Mucosa of descending colon (tissue), 3 donors: ENCODE measurements at places on chromosomes 3 and 15. TPM values are rescaled to one million over a fixed set of nuclear protein-coding genes. Genes with fewer than 3 reads are reported as not detected.

FAM107A gene
- total RNA-seq: 23.6 TPM

ACTRT3 gene
- total RNA-seq: 0.90 TPM

CELSR3 gene
- total RNA-seq: 1.1 TPM

TLE3 gene
- total RNA-seq: 77.6 TPM

RASL12 gene
- total RNA-seq: 2.7 TPM

GABRG3 gene
- not detected for total RNA-seq

GRCh38 chr3:1117843-1118473, 25.1 kb downstream of the CNTN6 start:
- DNase-seq: no peak

DNA sequence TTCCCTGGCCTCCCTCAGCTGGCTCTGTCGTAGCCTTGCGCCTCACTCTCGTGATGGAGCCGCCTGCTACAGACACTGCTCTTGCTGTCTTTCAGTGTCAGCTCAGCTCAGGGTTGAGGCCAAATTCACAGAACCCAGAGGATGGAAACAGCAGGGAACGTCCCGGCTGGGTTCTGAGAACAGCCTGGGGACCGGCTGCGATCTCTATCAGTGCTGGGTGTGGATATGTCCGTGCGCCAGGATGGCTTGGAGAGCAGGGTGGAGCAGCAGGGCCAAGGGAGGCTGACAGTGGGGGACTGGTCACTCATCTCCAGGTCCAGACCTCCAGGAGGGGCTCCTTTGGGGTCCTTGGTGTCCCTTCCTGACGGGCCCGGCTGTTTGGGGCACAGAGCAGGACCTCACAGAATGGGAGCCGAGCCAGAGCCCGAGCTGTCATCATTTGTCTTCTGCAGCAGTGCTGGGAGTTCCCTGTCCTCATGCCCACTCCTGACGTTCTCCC, 18.4 kb downstream of the KLF15 start:
- no peak for DNase-seq

DNA sequence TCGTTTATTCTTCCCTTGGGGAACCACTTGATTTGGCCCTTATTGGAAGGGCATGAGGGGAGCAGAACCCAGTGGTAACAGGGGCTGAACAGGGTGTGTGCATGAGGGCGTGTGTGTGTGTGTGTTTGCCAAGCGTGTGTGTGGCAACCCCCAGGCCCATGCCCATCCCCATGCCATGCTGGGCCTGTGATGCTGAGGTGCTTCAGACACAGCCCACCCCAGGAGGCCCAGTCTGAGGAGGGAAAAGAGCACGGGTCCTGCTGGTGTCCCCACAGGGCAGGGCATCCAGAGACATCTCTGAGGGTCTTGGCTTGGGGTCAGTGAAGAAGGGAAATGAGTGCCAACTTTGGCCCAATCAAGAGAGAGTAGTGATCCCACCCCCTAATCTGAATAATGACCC, 71.6 kb downstream of the RASGRF1 start:
- no peak for DNase-seq

GRCh38 chr15:45387380-45388007, 9.2 kb upstream of the GATM start:
- no peak for DNase-seq

GRCh38 chr3:64276131-64276530, 50.9 kb upstream of the PRICKLE2 start:
- no peak for DNase-seq

DNA sequence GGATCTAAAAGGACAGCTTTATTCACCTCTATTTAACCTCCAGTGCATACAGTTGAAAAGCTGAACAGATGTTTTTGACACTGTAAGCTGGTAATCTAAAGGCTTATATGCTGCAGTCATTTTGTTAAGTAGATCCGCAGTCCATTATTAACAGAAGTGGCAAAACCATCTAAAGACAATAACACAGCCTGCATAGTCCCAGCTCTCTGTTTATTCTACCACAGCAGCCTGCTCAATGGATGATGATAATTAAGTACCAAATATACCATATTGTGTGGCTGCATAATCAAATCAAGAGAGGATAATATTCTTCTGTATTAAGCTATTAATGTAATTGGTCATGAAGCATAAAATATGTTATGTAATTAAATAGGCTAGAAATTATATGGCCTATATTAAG, 207.1 kb downstream of the MEIS2 start:
- DNase-seq: no peak

GRCh38 chr3:147141516-147142288, 264.6 kb downstream of the ZIC4 start:
- DNase-seq: no peak

DNA sequence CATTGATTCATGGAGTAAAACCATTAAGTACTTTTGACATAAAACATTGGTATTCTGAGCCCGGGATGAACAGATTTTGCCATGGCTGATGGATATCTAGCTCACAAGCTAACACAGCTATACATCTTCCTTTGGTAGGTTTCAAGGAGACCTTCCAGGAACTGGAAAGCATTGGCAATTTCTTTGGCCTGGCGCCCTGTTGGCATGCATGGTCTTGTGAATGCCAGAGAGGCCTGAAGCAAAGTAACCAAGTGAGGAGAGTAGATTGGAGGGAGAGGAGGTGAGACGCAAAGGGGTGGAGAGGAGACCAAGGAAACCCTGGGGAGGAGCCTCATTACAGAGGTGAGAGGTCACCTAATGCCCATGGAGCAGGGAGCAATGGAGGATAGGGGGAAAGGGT, 67.2 kb downstream of the SQOR start:
- no peak for DNase-seq

DNA sequence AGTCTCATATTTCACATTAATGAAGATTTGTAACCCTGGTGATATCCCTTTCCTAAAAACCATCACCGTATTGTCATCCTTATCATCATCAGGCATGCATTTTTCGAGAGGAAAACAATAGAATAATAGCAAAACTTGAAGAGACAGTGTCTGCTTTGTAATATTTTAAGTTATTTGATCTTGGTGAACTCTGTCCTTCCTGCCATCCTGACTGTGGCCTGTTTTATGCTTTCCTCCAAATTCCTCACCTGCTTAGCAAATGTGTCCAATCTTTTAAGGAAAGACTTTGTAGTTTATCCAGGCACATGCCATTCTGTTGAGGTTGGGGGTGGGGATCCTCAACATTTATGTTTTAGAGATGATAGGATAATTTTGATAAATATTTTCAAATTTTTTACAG, 306.1 kb upstream of the COL8A1 start:
- no peak for DNase-seq

DNA sequence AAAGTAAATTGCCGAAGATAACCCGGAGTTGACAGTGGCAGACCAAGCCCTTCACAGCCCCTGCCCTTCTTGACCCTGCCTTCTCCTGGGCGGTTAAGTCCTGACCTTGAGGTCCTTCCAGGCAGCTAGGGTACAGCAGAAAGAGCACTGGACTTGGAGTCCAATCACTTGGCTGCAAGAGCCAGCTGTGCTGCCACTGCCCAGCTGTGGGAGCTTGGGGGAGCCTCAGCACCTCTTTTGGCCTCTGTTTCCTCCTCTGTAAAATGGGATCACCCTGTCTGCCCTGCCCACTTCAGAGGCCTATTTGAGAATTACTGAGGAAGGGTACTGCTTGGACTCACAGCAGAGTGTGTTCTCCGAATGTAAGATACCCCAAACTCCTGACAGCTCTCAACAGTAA, 66.2 kb upstream of the SMAD6 start:
- DNase-seq: no peak

GRCh38 chr3:61919371-61919770, 358.0 kb downstream of the PTPRG start:
- DNase-seq: no peak

DNA sequence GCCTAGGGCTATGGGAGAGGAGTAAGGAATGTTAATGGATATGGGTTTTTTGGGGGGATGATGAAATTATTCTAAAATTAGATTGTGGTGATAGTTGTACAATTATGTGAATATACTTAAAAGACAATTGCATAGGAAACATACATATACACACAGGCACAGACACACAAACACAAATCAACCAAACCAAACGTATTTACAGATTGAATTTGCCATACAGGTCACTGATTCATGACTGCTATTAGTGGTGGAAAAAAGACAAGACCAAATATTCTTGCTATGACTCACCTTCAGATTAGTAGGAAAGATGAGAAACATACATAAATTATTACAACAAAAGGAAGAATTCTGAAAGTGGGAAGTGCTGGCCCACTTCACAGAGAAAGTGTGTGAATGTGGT, 85.3 kb downstream of the C3orf38 start:
- no peak for DNase-seq

DNA sequence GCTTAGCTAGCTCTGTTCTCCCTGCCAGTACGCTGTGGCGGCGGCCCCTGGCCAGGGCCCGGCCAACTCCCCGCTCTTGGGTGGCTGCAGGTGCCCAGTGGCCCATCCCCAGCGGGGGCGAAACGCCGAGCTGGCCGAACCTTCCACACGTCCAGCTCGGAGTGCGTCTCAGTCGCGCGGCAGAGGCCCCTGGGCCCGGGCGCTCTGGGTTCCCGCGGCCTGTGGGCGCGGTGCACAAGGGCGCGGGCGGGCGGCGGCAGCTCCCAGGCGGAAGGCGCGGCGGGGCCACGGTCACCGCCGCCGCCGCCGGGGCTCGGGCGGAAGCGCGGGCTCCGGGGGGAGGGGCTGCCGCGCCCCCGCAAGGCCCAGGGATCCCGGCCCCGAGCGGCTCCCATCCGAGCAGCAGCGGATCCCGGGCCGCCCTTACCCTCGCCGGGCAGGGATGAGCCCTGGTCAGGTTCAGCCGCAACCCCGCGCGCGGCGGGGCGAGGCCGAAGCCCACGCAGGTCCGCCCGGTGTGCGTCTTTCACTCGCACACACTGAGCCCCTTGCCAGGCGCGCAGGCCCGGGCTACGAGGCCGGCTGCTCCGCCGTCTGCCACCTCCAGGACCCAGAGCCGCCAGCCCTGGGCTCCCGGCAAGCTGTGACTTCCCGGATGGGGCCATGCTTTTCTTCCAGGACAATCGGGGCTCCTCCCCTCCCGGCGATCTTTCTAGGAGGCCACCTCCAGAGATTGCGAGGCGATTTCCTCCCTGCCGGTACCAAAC, 54.2 kb downstream of the CCDC54 start:
- DNase-seq: peak; percentile 77

DNA sequence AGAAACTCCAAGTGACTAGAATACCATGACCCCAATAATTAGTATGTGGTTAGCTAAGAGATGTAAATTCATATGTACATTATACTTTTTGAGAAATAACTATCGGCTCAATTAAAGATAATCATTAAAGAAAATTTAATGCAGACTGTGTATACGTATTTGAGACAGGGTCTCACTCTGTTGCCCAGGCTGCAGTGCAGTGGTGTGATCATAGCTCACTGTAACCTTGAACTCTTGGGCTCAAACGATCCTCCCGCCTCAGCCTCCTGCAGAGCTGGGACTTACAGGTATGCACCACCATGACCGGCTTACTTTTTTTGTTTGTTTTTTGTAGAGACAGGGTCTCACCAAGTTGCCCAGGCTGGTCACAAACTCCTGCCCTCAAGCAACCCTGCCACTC, 8.7 kb upstream of the CSTA start:
- DNase-seq: no peak

GRCh38 chr3:20861454-20861853, 675.4 kb upstream of the SGO1 start:
- DNase-seq: no peak

GRCh38 chr15:40660686-40661085, 34.3 kb upstream of the RAD51 start:
- DNase-seq: no peak

GRCh38 chr3:194995922-194996321, 275.0 kb downstream of the XXYLT1 start:
- no peak for DNase-seq

DNA sequence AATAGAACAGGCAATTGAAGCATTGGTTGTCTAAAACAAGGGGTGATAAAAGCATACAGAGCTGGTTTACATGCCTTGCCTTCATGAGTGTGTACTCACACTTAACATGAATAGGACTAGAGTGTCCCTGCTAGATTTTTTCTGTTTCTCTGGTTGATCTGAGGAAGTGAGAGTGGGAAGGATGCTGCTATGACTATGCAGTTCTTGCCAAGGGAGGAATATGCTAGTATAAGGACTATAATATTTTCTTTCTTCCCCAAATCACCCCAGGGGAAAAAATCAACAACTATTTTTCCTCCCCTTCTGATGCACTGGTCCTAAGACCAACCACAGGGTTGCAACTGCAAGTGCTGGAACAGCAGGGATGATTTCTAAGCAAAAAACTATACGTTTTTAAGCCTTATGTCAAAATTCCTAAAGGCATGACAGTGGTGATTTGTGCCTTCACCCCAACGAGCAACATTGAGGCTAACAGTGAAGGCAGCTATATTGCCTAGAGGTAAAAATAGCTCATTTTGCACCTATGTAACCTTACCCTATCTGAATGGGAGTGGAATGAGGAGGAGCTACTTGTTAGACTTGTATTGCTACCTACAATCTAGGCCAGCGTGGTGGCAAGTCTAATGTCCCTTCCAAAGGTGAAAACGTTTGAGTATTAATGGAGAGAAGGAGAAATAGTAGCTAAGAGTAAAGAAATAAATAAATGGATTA, 33.5 kb upstream of the USP8 start:
- no peak for DNase-seq

DNA sequence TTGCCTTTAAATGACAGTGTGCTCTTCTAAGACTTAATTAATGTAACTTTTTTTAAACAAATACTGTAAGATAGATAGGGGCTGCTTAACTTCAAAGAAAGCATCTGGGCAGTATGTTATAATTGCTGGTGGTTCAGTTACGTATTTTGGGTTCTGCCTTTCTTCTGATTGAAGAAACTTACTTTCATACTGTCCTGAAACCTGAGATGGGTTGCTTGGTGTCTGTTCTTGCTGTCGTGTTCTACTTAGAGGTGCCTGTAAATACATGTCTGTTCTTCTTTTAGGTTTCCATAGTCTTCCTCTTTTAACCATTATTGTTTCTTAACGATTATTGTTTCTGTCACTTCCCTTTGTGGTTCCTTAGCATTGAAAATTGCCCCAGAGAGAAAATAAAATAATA, 297.7 kb upstream of the CHRM5 start:
- no peak for DNase-seq

- DNase-seq: no peak
These were observed 102.1 kb upstream of the CMC1 start for GRCh38 chr3:28139288-28139687.

DNA sequence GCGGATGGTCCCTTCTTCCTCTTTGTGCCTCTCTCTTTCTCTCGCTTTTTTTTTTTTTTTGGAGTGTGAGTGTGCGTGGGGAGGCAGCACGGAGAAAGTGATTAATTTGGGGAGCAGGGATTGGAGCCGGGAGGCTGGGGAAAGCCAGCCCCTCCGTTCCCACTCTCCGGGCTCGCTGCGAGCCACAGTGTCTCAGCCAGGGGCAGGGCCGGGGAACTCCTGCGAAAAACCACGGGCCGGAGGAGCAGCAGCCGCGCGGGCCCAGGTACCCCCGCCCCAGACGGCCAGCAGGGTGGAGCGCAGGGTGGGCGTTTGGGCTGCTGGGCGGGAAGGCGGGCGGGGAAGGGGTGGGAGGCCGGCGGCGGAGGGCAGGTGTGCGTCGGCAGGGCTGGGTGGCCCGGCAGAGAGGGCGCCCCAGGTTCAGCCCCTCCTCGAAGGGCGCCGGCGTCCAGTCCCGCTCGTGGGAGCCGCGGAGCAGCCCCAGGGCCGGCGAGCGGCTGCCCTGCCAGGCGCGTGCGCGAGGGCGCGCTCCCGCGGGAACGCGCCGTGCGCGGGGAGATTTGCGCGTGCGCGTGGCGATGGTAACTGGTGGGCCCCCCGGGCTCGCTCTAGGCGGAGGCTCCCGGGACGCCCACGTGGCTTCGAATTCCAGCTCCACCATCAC, 1.4 kb downstream of the CHL1 start:
- no peak for DNase-seq

- no peak for DNase-seq
These were observed 38.1 kb upstream of the RASA2 start for GRCh38 chr3:141448606-141449220.

GRCh38 chr3:63400246-63400860, 122.2 kb downstream of the SYNPR start:
- DNase-seq: no peak

- no peak for DNase-seq
These were observed 371.9 kb upstream of the TBL1XR1 start for GRCh38 chr3:177569193-177569592.
